ENCODE measurements at places on chromosomes 3 and 15.

GRCh38 chr3:34504366-34504765 is 705.9 kb downstream of the PDCD6IP start:
- DNase-seq = no peak

- DNase-seq = no peak
Observed at GRCh38 chr3:109018828-109019227, 65.1 kb upstream of the GUCA1C start.

DNA sequence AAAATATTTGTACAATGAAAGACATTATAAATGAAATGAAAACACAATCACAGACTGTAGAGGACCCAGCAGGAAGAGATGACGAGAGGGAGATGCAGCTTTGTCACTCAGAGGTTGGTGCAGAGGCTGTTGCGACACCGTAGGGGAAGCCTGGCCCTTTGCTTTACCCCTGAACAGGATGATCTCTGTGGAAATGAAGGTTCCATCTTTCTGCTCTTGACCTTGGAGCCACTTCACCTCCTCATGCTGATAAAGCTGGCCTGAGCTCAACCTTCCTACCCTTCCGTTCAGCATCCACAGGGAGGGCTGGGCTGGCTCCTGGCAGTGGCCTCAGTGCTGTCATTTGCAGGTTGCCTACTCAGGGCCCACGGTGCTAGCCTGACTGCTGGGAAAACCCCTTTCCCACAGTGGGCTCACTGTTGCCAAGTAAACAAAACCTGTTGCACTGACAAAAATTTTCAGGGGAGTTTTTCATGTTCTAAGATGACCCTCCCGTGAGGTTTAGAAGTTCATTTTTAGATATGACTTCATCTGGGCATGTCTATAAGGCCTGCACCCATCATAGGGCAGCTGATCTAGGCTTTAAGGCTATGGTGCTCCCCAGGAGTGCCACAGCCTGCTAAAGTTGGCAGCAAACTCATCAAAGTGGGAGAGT is 3.0 kb upstream of the CD80 start:
- no peak for DNase-seq

DNA sequence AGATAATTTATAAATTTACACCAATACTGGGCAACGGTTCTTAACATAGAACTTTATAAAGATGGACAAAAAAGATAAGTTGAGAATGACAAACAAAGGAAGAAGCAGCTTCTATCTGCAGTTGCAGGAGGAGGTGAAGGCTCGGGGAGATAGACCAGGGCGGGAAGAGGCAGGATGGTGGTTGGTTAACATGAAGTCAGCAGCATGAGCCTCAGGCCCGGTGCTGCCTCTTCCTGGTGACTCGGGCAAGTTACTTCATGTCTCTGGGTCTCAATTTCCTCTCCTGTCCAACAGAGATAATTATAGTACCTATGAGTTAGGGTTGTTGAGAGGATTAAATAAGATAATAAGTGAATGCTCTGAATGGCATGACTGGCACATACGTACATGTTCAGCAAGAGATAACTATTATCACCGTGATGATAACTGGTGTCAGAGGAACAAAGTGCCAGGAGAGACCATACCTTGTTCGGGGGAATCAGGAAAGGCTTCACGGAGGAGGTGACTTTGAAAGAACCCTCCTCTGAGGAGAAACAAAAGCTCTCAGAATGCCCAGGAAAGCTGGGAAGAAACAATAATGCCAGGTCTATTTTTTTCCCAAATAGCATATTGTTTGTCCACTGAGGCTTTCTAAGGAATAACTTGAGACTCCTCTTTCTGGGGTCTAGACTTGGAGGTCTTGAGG is 4.4 kb downstream of the PAK6 start:
- DNase-seq = no peak

- no peak for DNase-seq
Observed at GRCh38 chr3:125261031-125261430, 48.5 kb upstream of the SLC12A8 start.

- no peak for DNase-seq
Observed at GRCh38 chr3:110686701-110687100, 384.9 kb upstream of the NECTIN3 start.

DNA sequence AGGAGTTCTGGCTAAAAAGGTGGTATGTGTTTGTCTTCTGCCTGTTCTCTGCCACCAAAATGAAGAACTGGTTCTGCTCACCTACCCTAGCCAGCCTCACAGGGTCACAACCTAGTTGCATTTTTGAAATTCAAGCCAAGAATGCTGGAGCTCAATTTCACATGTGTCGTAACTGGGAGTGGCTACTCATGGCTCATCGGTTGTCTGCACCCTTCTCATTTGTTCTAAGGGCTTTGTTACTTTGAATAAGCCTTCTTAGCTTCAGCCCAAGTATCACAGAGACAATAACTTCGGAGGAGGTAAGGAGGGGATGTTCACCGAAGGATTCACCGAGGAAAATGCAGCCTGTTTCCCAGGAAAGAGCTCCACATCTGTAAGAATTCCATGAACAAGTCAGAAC is 134.3 kb upstream of the RARB start:
- DNase-seq = no peak

DNA sequence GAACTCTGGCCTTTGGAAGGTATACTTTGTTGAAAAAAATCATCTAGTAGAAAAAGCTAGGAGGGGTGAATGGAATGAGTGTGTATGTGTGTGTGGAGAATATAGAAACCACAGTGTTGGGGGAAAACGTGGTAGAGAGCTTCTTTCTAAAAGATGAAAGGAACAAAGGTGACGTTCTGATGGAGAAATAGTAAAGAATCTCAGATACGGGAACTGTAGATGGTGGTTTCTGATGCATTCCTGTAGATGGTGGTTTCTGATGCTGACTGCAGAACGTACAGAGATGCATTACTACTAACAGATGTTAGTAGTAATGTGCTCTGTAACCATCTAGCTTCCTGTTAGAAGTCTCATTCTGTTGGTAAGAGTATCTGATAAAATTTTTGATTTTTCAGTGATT is 60.2 kb downstream of the VPS8 start:
- no peak for DNase-seq

All from AG04449 (cell line).